ENCODE measurements at places on chromosomes 5 and 9. TPM values are rescaled to one million over a fixed set of nuclear protein-coding genes. Genes with fewer than 3 reads are reported as not detected.

DNA sequence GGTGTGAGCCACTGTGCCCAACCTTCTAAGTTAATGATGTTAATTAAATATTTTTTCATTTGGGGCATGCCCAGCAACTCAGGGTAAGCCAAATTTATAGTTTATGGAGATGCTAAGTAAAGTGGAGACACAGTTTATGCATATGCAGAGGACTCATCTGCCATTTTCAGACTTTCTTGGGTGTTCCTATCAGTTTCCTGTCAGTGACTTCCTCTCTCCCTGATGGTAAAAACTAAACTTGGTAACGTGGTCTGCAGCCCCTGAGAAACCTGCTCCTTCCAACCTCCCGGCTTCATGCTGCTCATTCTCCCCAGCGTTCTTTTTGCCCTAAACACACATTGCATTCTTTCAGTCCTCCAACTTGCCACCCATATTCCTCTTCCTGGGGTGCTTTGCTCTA lies 48.4 kb upstream of the TUT7 start:
- no peak overlapping the region for H3K4me3 ChIP-seq
- H3K36me3 ChIP-seq, result no peaks in the 10 kb centered on the region

DNA sequence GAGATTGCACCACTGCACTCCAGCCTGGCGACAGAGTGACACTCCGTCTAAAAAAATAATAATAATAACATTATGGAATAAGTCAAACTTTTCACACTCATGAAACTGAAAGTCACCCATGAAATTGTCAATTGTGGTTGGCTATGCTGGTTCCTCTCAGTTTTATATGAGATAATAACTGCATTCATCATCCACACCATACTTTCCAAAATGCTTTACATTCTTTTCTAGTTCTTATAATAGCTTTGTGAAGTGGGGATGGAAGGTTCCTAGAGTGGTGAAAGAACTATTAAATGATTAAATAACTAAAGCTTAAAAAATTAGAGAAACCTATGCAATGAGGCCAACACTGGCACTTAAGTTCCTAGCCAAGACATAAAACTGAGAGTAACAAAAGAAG lies 12.6 kb upstream of the ASPN start:
- H3K27me3 ChIP-seq, result no peaks in the 10 kb centered on the region
- no peak overlapping the region for H3K27ac ChIP-seq
- H3K4me1 ChIP-seq, result no peaks in the 10 kb centered on the region
- no peak for DNase-seq
- no peaks in the 10 kb centered on the region for H3K36me3 ChIP-seq

DNA sequence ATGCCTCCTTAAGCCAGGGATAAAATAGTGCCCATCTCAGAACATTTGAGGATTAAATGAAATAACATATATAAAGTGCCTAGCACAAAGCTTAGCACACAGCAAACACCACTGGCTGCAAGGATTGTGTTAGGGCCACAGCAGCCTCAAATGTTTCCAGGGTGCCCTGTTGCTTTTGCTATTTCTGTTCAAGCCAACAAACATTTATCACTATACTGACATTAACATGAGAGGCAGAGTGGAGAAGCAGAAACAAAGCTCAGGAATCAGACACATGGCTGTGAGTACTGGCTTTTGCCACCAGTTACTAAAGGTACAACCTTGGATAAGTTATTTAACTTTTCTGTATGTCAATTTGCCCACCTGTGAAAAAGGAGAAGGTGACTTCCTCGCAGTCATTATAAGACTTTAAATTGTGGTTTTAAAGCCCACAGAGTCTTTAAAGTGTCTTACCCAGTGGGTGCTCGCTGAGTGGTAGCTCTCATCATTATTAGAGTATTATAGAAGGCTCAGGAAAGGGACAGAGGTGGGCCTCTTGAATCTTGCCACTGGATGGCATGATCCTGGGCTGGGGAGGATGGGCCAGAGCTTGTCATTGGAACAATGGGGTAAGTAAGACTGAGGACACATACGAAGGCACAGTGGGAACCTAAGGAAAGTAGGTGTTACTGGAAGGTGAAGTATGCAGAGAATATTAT lies 98.2 kb downstream of the MARCHF3 start:
- no peaks in the 10 kb centered on the region for H3K36me3 ChIP-seq
- no peaks in the 10 kb centered on the region for H3K27me3 ChIP-seq
- H3K4me3 ChIP-seq, result no peak overlapping the region
- no peaks in the 10 kb centered on the region for H3K4me1 ChIP-seq
- H3K27ac ChIP-seq, result no peak overlapping the region

DNA sequence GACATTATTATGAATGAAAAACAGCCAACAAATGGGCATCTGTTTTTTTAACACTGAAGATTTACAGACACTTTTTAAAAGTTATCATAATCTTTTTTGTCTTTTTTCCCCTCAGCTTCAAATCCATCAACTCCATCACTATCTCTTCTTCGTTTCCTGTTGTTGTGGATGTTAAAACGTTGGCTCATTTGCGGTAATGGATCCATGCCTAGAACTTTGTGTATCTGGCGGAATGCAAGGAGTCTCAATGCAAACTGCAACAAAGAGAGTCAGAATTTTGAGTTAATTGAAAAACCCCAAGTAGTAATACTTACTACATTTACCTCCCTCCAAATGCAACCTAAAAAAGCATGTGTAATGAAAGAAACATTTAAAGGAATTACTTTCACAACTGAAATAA lies 42.9 kb upstream of the MTMR12 start:
- no peak for DNase-seq
- H3K36me3 ChIP-seq, result peaks cover 55% of the 10 kb centered on the region
- no peaks in the 10 kb centered on the region for H3K4me1 ChIP-seq
- no peak overlapping the region for H3K27ac ChIP-seq

DNA sequence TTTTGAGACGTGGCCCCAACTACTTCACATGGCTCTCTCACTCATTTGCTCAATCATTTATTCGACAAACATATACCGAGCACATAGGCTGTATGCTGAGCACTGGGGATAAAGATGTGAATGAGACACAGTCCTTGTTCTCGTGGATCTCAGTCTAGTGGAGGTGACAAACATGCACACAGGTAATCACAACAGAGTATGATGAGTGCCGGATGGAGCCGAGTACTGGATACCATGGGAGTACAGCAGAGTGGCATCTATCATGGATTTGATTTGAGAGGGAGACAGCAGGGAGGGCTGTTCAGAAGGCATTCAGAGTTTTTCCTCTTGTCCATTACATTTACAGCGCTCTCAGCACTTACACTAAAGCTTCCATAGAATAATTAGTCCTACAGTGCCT lies 259.8 kb downstream of the SLIT3 start:
- H3K27me3 ChIP-seq, result no peaks in the 10 kb centered on the region
- H3K4me3 ChIP-seq, result no peak overlapping the region
- H3K36me3 ChIP-seq, result no peaks in the 10 kb centered on the region
- H3K27ac ChIP-seq, result no peak overlapping the region
- no peaks in the 10 kb centered on the region for H3K4me1 ChIP-seq

DNA sequence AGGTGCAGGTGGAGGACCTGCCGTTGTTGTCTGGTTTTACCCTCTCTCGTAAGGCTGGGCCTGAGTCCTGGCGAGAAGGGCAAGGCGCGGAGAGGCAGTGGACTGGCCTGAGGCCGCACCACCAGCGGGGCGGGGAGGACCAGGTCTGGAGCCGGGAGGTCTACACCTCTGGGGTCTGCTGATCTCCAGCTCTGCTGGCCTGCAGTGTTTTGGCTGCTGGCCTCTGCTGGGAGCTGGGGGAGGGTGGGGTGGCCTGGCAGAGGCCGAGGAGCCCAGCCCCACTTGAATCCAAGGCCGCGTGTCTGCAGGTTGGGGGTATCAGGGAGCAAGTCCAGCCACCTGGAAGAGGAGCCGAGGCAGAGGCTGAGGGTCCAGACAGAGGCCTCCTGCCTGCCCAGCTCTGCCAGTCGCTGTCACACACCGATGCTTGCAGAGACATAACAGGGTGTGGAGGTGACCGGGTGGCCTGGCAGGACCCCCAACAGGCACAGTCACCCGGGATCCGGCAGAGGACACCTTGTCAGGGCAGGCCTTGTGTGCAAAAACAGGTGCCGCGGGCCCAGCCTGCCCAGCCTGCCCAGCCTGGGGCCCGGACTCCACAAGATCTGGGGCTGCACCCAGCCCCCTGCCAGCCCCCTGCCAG lies 29.9 kb upstream of the NOTCH1 start:
- peaks cover 18% of the 10 kb centered on the region for H3K4me1 ChIP-seq
- H3K4me3 ChIP-seq, result no peak overlapping the region
- no peaks in the 10 kb centered on the region for H3K27me3 ChIP-seq
- H3K36me3 ChIP-seq, result no peaks in the 10 kb centered on the region
- H3K27ac ChIP-seq, result no peak overlapping the region

DNA sequence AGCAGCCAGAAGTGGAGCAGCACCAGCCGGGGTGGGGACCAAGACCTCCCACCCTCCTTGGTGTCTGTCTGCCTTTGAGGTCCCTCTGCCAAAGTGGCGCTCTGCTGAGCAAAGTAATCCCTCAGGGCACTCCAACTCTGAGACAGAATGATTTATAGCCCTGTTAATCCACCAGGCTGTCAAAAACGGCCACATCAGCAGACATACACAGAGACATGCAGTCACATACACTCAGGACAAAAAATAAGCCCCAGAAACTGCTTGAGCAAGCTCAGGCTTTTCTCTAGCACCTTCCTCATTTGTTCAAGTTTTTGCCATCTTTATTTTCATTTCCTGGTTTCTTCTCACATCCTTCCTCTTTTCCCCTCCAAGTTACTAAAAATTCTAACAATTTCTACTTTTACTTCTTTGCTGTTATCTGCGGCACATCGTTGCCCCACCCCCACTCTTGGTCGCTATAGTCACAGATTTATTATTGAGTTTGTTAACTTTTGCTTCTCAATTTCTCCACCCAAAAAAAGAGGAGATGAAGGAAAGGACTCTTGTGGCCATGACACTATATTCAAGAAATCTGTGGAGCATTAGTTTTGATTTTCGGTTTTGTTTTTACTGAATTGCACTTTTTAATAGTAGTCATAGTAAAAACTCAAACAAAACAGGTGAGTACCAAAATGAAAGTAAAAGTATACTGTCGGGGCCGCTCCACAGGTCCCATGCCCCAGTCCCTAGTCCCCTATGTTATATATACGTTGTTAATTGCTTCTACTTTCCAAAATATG lies 17.4 kb upstream of the ADRB2 start:
- H3K4me1 ChIP-seq, result peaks cover 35% of the 10 kb centered on the region
- no peak for DNase-seq
- H3K36me3 ChIP-seq, result no peaks in the 10 kb centered on the region
- peak overlapping the region; percentile 43 for H3K4me3 ChIP-seq
- peak overlapping the region; percentile 73 for H3K27ac ChIP-seq

DNA sequence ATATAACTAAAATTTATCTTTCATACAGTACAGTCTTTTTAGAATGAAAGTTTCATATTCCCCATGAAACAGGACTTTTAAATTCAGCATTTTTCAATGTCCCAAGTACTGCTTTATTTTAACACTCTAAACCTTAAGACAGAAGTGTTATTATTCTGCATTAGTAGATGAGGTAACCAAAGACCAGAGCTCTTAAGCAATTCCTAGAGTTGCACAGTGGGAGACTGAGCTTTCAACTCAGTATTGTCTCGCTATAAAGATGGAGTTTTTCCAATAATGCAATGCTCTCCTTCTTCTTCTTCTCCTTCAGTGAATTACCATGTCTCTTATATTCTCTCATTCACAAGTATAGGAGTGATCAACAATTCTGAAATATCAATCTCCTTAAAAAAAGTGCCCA lies 479.7 kb downstream of the CETN3 start:
- no peak for DNase-seq
- no peaks in the 10 kb centered on the region for H3K4me1 ChIP-seq
- no peak overlapping the region for H3K27ac ChIP-seq
- no peaks in the 10 kb centered on the region for H3K36me3 ChIP-seq
- no peaks in the 10 kb centered on the region for H3K27me3 ChIP-seq

GRCh38 chr5:142324136-142324870 lies 518 bp downstream of the SPRY4 start:
- peak overlapping the region; percentile 63 for H3K4me3 ChIP-seq
- H3K27ac ChIP-seq, result peak overlapping the region; percentile 95
- DNase-seq, result peak; percentile 73
- peaks cover 8% of the 10 kb centered on the region for H3K27me3 ChIP-seq
- peaks cover 55% of the 10 kb centered on the region for H3K4me1 ChIP-seq
- H3K36me3 ChIP-seq, result no peaks in the 10 kb centered on the region

- no peaks in the 10 kb centered on the region for H3K27me3 ChIP-seq
- peaks cover 21% of the 10 kb centered on the region for H3K4me1 ChIP-seq
- no peak overlapping the region for H3K4me3 ChIP-seq
- H3K27ac ChIP-seq, result no peak overlapping the region
These were observed 1.8 kb upstream of the GALNT12 start for GRCh38 chr9:98805506-98806272.

- H3K4me1 ChIP-seq, result no peaks in the 10 kb centered on the region
- no peak for DNase-seq
- no peak overlapping the region for H3K27ac ChIP-seq
These were observed 567.2 kb downstream of the SLCO4C1 start for GRCh38 chr5:101728933-101729332.

DNA sequence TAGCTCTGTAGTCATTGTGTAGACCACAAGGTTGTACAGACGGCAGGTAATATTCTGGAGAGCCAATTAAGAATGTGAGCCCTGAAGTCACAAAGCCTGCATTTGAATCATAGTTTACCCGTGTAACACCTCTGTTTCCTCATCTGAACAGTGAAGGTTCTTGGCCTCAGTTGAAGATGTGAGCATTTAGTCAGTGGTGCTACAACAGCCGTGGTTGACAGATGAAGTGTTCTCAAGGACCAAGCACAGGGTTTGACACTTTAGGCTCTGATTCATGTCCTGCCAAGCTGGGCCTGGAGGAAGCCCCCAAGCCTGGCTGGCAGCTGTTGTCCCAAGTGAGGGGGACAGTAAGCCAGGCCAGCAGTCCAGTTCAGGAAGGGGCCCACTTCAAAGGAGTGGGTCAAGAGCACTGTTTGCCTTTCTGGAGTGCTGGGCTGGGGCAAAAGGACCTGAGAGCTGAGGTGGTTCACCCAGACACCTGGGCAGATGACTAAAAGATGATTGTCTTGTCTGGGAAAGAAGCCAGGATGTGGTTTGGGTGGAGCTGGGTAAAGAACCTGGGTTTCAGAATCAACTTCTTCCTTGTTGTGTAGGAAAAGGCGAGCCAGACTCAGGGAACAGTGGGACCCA lies 20.7 kb downstream of the FAXDC2 start:
- no peaks in the 10 kb centered on the region for H3K27me3 ChIP-seq
- peak overlapping the region; percentile 37 for H3K27ac ChIP-seq
- DNase-seq, result peak; percentile 71
- no peak overlapping the region for H3K4me3 ChIP-seq
- peaks cover 31% of the 10 kb centered on the region for H3K36me3 ChIP-seq

GRCh38 chr9:77601476-77602099 lies 46.5 kb downstream of the GNA14 start:
- no peak for DNase-seq
- no peaks in the 10 kb centered on the region for H3K27me3 ChIP-seq
- no peak overlapping the region for H3K4me3 ChIP-seq
- H3K27ac ChIP-seq, result no peak overlapping the region
- peaks cover 19% of the 10 kb centered on the region for H3K4me1 ChIP-seq

GGTA1 gene
- total RNA-seq, result 9.5 TPM

TAF11L5 gene
- not detected for total RNA-seq

C1QTNF3 gene
- total RNA-seq, result 4.5 TPM

GABRA6 gene
- not detected for total RNA-seq

CYLC2 gene
- total RNA-seq, result not detected

Measured in upper lobe of right lung (tissue), 1 donor.